ENCODE measurements at places on chromosomes 11 and 22. TPM values are rescaled to one million over a fixed set of nuclear protein-coding genes. Genes with fewer than 3 reads are reported as not detected.

DNA sequence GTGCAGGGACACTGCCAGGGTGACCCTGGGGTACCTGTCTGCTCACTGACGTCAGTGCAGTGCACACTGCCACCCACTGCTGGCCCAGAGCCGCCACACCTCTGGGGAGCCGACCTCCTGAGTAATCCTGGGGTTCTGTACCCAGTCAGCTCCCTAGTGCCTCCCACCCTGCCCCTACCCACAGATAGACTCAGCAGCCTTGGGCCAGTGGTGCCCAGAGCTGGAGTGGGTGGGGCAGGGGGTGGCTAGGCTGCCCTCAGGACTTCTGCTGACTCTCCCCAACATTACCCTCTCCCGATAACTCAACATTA is 5.8 kb downstream of the NRXN2 start:
- no peak for DNase-seq

Gene RAB38
- 0.34 TPM for total RNA-seq

GRCh38 chr11:28666632-28667031 is 558.4 kb downstream of the METTL15 start:
- no peak for DNase-seq

DNA sequence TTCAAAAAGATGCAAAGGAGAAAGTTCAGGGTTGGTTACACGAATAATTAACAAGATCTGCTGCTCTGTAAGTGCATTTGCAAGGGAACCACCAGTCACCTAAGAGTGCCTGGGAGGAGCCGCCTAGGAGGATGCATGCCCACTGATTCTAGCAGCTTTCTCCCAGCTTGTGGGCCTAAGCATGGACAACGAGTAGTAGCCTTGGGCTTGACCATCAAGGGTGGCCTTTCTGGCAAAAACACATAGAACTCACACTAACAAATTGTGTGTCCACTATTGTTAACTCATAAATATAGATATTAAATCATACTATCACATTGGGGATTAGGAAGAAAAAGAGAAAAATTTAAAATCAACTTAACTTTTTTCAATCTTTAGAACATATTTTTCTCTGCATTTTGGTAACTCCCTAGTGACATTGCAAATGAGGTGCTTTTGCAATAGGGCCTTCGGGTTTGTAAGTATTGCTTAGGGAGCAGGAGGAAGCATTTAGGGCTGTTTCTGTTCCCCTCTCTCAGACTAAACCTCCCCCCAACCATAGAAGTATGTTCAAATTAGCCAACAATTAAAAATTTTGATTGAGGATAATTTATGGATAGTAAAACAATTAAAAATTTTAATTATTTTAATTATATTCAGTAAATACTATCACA is 57.3 kb upstream of the CEP295 start:
- DNase-seq: no peak

GRCh38 chr22:42716649-42717127 is 4.0 kb downstream of the A4GALT start:
- DNase-seq: no peak

- peak; percentile 51 for DNase-seq
Measured at GRCh38 chr11:64990222-64990923, 6.4 kb downstream of the BATF2 start.

Gene ART5
- not detected for total RNA-seq

DNA sequence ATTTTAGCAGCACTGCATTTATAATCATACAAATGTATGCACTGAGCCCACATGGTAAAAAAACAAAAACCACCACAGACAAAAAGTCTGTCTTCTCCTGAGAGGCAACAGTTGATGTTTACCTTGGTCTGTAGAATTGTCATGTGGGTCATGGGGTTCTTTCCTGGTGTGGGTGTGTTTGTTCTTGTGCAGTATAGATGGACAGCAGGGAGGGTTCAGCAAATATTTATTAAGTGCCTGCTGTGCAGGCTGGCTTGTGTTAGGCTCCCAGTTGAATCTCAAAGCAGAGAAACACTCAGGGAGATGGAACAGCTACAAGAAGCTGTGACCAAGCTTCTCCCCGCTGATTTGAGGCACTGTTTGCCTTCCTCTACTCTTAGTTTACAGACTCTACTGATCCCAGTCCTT is 82.2 kb downstream of the PISD start:
- no peak for DNase-seq

GRCh38 chr22:47116426-47117341 is 354.2 kb downstream of the TBC1D22A start:
- no peak for DNase-seq

- DNase-seq: peak; percentile 78
Measured at GRCh38 chr11:43987384-43988039, 45.1 kb downstream of the C11orf96 start.

DNA sequence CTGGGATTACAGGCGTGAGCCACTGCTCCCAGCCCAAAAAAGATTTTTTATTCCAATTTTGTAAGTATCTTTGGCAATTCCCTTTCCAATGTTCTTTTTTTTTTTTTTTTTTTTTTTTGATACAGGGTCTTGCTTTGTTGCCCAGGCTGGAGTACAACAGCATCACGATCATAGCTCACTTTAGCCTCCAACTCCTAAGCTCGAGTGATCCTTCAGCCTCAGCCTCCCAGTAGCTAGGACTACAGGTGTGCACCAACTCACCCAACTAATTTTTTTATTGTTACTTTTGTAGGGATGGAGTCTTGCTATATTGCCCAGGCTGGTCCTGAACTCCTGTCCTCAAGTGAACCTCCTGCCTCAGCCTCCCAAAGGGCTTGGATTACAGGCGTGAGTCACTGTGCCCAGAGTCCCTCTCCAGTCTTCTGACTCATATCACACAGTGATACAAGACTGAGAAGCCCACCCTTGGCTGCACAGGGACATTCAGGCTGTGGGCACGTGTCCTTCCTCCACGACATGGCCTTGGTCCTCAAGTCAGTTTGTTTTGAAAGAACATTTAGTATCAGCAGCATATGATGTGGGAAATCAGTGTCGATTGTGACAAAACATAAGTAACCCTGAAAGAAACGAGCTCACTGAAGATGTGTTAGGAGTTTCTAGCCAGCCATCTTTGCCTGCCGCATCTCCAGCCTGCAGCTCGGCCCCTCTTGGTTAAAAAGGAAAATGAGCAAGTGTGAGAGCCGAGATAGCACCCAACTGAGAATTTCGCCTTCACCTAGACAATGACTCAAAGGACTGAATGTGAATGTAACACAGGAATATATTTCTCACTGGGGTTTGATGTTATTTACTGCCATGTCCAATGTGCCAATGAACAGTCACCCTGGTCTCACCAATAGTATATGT is 175.5 kb downstream of the MN1 start:
- no peak for DNase-seq

Gene FXYD6
- total RNA-seq: 1.1 TPM

Gene OR2AG1
- total RNA-seq: not detected

Gene SLC25A1
- total RNA-seq: 87.3 TPM

Gene SYCE3
- not detected for total RNA-seq

DNA sequence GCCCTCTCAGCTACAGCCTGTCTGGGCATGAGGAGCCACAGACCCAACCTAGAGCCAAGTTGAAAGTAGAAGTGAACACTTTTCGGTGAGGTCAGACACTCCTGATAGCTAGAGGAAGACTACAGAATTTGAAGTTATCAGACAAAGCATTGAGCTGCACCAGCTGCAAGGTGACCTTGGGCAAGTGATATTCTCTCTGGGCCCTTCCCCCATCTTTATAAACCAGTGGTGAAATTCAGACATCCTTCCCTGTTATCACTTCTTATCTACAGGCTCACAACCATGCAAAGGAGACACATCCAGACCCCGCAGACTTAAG is 8.0 kb upstream of the PMM1 start:
- DNase-seq: no peak

GRCh38 chr11:121661880-121662486 is 209.2 kb upstream of the SORL1-AS1 start:
- no peak for DNase-seq

DNA sequence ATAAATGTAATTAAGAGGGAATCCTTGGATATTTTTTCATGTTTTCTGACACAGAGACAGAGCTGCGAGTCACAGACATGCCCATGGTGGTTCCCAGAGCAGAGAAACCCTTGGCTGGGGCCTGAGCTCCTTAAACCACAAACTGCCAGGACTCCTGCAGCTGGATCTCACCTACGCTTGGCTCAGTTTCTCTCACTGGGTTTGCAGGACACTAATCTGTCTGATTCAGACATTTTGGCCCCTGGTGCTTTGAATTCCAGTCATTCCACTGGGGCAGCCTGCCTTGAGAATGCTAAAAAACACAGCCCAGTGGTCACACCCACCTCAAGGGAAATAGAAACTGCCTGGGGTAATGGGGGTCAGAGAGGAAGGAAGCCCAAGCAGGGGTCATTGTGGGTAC is 122.6 kb downstream of the CCDC81 start:
- DNase-seq: no peak

- DNase-seq: peak; percentile 28
Measured at GRCh38 chr11:11230802-11231562, 122.1 kb downstream of the CSNK2A3 start.

- DNase-seq: no peak
Measured at GRCh38 chr11:115257678-115258077, 246.5 kb downstream of the CADM1 start.

Gene RPS13
- 1,143 TPM for total RNA-seq

DNA sequence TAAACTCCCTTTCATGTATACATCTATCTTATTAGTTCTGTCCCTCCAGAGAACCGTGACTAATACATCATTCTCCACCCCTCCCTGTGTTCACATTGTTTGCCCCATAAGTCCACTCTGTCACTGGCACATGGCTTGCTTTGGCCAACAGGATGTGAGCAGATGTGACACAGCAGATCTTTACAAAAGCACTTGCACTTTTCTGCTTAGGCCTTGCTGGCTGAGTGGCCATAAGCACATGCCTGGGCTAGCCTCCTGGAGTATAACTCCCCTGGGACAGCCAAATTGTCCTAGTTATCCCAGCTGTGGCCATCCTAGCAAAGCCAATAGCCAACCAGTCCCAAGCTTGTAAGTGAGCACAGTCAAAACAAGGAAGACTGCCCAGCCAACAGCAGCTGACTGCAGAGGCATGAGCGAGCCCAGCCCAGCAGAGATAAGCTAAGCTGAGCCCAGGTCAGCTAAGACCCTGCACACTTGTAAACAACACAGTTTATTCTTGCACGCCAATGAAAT is 9.7 kb upstream of the RCN1 start:
- DNase-seq: peak; percentile 67

Gene ZP1
- not detected for total RNA-seq

GRCh38 chr11:85896876-85897275 is 41.7 kb downstream of the CCDC83 start:
- DNase-seq: no peak

Data from dermis blood vessel endothelial cell (primary cell).